HepG2 (cell line): ENCODE measurements at places on chromosomes 11 and 22.

DNA sequence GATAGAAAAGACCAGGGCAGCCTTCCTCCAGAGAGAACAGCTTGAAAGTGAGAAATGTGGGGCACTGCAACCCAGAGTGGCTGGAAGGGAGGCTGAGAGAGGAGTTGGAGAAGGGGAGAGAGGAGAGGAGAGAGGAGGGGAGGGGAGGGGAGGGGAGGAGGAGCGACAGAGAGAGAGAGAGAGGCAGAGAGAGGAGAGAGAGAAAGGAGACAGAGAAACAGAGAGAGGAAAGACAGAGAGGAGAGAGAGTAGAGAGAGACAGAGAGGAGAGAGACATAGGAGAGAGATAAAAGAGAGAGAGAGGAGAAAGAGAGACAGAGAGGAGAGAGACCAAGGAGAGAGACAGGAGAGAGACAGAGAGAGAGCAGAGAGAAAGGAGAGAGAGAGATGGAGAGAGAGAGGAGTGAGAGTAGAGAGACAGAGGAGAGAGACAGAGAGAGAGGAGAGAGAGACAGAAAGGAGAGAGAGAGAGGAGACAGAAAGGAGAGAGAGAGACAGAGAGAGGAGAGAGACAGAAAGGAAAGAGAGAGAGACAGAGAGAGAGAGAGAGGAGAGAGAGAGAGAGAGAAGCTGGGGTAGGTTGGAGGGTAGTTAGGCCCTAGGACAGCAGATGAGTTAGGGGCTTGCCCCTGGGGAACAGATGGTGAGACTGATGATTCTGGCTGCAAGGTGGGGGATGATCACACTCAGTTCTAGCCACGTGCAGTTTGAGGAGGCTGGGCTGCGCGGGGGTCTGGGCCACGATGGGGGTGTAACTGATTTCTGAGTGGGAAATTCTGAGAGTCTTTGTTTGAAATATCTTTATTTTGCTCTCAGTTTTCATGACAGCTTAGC is 8.5 kb upstream of the SCYL1 start:
- DNase-seq: no peak

DNA sequence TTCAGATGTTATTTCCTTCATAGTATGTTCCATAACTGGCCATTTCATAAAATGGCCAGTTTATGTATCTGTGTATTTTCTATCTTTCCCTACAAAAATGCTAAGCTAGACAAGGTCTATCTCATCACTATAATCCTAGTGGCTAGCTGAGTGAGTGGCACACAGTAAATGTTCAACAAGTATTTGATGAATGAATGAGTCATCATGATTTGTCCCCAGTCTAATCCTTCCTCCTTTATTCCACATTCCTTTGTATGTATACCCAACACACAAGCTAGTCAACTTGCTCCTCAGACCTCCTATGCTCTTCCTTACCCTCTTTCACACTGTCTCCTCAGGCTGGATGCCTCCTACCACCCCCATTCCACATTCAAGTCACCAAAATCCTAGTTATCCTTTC is 12.5 kb downstream of the APLNR start:
- DNase-seq: no peak

DNA sequence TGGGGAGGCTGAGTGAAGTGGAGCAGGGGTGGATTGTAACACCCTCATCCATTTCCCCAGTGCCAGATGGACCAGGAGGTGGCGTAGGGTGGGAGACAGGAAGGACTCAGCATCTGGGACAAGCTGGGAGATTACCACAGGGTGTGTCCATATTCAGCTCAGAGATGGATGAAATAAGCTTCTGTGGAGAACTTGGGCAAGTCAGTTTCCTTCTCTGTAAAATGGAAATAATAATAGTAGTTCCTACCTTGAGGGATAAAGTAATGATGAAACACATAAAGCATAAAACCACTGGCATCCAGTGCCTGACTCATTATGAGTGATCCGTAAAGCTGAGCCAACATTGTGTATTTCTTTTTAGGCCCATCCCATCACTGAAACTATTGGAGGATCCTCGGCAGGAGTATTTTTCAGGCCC is 607 bp upstream of the ROBO4 start:
- peak; percentile 22 for DNase-seq

GRCh38 chr11:123152951-123153350 is 42.1 kb downstream of the CLMP start:
- no peak for DNase-seq

- no peak for DNase-seq
Measured at GRCh38 chr22:23696326-23696851, 5.6 kb downstream of the RGL4 start.

GRCh38 chr11:17508306-17508705 is 31.7 kb upstream of the ABCC8 start:
- DNase-seq: no peak

GRCh38 chr11:68358416-68358815 is 46.0 kb downstream of the LRP5 start:
- no peak for DNase-seq

DNA sequence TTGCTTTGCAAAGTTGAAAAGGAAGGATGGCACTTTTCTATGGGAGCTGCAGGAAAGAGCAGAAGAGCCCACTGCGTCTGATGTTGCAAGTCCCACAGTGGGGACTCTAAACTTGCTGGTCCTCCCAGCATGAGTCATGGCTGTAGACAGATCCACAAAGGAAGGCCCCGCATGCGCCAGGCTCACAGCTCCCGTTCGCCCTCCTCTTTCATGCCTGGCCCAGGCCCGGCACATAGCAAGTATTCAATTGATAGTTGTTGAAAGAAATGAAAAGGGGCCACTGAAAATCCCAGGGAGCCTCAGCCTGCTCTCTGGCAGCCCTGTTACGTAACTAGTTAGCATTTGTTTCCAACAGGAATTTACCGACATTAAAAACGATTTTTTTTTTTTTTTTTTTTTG is 18.9 kb downstream of the AP1B1 start:
- DNase-seq: no peak

DNA sequence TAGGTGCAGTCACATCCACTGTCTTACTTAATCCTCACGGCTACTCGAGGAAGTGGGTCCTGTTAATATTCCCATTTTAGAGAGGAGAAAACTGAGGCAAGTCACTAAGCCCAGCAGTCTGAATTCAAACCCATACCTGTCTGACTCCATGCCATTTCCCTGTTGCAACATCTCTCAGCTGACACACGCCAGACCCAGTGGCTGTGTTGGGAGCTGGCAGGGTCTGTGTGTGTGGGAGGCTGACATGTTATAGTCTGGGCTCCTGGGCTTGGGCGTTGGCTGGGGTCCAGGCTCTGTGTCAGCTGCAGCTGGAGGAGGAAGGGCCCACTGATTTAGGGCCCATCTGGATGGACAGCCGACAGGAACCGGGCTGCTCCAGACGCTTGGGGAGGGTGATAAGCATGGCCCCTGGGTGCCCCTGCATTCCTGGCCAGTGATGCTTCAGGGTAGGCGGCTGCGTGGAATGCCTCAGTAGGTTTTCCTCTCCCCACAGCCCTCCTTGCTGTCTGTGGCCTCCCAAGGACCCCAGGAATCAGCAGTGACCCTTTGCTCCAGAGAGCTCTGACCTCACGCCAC is 562.5 kb downstream of the MN1 start:
- no peak for DNase-seq

- DNase-seq: no peak
Measured at GRCh38 chr11:134412203-134413042, at the start of gene B3GAT1. Gene B3GAT1, minus strand, starts transcription at chr11:134412242. Its CDS starts 24,583 bp downstream, at chr11:134387659.

- DNase-seq: no peak
Measured at GRCh38 chr11:30775233-30775522, 189.0 kb upstream of the MPPED2 start.

DNA sequence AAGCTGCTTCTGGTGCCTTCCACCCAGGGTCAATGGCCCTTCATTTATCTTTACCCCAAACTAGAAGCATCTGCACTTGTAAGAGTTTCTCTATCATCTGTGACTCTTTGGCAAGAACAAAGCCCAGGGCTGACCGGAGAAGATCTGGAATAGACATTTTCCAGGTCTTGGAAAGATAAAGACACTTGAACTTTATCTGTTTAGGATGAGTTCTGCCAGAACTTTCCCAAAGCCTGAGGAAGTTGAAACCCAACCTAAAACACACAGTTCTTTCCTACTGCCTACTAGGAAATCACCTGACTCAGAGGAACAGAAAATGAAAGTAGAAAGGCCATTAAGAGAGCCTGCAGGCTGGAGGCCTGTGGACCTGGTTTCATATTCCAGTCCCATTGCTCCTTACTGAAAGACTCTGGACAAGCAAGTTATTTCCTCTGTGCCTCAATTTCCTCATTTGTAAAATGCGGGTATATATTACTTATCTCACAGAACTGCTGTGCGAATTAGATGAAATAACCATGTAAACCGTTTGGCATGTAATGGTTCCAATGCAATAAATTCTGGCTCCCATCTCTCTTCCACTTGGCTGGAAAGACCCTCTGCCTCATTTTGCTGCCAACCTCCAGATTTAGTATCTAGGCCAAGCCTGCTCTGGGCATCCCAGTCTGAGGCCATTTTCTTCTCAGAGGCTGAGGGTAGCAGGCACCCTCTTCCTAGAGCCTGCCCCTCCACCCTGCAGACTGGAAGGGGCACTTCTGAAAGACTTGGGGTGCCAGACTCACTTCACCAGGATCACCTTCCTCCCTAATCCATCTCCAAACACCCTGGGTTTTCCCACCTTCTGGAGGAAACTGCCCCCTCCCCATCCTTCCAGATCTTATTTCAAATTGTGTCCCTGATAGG is 1.2 kb downstream of the UBE2L6 start:
- DNase-seq: peak; percentile 46

DNA sequence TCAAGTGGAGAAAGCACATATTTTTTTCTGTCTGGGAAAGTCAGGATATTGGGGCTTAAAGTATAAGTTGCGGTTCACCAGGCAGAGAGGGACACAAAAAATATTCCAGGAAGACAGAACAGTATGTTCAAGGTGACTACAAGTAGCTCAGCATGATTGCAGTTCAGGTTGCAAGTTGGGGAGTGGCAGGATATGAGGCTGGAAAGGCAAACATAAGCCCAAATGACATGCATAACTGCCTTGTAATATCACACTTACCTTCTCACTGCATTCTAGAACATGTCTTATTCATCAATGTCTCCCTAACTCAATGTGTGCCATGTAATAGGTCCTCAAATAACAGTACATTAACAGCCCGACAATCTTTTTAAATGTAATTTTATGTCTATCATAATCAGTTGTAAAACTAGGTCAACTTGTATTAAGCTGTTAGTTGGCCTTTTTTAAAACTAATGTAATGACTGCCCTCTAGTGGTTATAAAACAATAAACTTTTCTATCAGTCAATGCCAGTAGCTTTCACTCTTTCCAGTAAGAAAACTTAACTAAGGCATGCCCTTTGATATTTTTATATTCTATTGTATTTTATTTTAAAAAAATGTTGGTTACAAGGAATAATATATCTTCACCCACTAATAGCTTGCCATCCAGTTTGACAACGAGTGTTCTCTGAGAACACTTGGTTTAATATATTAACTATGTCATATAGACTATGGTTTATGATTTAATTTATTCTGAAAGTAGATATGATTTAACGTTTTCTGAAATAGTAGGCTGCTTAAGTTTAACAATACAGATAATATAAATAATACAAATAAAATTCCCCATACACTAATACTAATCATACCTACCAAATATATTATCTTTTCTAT is 39.4 kb upstream of the CFAP300 start:
- DNase-seq: peak; percentile 88

GRCh38 chr22:37024339-37025157 is 5.0 kb downstream of the MPST start:
- no peak for DNase-seq

DNA sequence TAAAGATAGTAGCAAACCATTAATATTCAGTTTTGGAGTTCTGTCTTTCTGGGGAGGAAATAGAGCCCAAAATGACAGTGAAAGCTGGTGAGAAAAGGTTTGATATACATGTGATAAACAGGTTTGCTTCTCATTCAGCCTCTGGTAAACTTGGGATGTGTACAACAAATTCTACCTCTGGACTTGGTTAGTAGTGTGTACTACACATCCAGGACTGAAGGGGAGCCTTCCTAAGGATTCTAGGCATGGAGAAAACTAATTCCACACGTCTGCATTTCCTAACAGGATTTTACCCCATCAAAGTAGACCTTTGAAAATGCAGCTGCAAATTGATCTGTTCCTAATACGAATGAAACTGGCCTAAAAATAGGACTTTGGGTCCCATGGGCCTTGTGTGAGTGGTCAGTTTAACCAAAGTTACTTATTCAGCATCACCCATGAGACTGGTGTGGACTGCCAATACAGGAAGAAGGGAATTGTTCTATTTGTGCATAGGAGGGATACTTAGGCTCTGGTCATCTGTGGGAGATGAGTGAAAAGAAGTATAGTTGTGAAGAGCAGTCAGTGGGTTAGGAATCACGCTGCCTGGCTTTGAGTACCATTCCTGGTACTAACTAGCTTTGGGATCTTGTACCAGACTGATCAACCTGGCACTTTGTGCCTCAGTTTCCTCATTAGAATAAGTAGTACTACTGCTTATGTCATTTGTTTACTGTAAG is 74.2 kb downstream of the YAP1 start:
- DNase-seq: no peak

DNA sequence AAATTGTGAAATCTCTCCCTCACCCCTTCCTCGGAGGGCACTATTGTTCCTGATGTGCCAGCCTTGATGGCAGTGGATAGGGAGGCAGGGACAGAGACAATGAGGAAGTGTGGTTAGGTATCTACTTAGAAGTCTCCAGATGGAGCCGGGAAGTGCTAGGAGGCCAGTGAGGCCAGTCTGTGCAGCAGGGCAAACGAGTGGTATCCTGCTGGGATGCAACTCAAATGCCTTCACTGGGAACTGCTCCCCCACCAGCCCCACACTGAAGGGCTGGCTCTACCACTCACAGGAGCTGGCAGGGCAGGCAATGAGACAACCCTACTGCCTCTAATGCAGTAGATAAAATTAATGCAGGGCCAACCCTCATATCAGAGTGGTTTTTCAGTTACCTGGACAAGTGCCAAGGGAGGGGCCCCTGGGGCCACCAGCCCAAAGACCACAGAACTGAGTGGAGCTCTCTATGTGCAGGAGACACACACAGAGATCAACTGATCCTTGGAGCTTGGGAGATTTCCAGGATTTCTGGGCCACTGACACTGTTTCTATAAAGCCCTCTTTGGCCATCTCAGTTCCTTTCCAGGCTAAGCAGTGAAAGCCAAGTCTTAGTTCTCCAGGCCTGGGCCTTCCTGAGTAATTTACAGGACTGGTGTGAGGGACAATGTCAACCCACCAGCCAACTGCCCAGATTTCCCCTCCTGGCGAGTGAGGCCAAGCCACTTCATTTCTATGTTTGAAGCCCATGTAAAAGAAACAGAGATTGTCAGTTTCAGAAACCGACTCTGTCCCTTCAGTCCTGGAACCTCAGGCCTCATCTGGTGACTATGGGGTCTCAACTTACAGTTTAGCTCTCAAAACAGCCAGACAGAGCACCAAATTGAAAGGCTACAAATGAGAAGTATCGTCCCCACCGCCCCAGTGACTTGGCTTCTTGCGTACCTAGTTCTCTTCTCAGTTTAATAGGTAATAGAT is 4.1 kb downstream of the MIF start:
- DNase-seq: no peak

- no peak for DNase-seq
Measured at GRCh38 chr11:88579466-88579865, 241.9 kb upstream of the CTSC start.

DNA sequence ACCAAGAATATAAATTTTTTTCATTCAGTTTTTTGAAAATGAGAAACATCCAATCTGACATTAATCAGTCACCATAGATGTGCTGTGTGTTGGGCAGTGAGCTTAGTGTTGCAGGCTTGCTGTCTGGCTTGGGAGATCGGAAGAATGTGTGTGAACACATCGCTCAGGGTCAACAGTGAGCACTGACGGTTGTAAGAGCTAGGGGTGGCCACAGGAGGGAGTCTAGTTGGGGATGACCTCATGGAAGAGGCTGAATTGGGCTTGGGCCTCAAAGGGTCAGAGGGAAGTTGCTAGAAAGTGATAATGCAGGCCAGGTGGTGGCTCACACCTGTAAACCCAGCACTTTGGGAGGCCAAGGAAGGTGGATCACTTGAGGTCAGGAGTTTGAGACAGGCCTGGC is 375.4 kb downstream of the DDX10 start:
- peak; percentile 30 for DNase-seq
